GM19239 (cell line): ENCODE measurements at places on chromosomes 3 and 15.

DNA sequence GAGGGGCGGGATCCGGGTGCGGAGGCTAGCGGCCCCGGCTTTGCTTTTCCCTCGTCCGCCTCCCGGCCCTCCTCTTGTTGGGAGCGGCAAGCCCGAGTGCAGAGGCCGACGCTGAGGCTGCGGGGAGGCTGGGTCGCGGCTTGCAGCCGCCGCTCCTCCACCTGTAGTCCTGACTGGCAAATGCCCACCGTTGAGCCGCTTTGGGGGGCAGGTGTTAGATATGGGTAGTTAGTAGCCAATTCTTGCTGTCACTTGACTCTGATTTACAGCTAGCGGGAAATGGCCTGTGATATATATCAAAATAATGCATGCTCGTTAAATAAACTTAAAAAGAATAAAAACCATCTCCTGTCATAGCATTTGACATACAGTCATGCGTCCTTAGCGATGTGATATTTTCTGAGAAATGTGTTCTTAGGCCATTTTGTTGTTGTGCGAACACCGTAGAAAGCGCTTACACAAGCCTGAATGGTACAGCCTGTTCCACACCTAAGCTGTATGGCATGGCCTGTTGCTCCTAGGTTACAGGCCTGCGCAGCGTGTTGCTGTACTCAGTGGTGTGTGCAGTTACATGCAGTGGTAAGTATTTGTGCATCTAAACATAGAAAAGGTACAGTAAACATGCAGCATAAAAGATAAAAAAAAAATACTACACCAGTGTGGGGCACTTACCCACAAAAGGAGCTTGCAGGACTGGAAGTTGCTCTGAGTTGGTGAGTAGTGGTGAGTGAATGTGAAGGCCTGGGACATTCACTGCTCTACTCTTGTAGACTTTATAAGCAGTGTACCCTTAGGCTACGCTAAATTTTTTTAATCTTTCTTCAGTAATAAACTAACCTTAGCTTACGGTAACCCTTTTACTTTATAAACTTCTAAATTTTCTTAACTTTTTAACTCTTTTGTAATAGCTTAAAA is 873 bp downstream of the CAPN7 start:
- DNase-seq: no peak

GRCh38 chr15:62889734-62890505 is 152.6 kb upstream of the TPM1 start:
- no peak for DNase-seq

DNA sequence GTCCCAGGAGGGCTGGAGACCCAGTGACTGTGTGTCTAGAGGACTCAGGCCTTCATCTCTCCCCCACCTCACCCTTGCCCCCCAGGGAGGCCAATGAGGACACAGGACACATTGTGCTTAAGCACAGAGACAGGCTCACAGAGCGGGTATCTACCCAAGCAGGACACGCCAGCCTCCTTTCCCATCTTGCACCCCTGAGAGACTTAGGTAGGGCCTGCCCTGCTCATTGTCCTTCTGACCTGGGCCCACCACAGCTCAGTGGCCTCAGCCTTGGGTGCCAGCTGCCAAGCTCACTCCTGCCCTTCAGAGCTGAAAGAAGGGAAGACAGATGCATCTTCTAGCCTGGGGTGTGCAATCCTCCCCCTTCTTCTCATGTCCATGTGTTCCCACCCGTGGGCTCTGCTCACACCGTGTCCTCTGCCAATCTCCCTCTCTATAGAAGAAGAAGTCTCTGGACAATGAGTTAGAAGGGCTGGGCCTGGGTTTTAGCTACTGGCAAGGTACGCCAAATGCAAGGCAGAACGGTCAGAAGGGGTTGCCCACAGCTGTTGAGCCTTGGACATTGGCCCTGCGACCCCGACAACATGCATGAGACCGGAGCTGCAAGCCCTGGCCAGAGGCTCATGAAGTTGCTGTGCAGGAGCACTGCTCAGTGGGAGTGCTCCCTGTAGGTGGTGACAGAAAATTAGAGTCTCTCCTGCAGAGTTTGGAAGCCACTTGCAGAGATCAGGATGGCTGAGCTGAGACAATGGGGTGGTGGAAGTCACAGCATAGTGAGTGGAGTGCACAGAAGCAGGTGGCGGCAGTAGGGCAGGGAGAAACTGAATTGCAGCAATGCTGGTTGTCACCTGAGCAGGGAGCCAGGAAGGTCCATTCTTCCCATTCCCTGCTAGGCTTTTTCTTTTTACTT is 32.8 kb downstream of the ACSBG1 start:
- DNase-seq: no peak

- no peak for DNase-seq
Measured at GRCh38 chr3:138829886-138830510, 4.7 kb downstream of the PIK3CB start.

- no peak for DNase-seq
Measured at GRCh38 chr15:82298520-82298919, 35.9 kb downstream of the SAXO2 start.

- DNase-seq: peak; percentile 9
Measured at GRCh38 chr3:66938338-66938963, 59.7 kb upstream of the KBTBD8 start.

- DNase-seq: no peak
Measured at GRCh38 chr3:127152684-127153505, 40.0 kb upstream of the PRR23E start.

GRCh38 chr15:82985688-82986441 is at the start of gene RAMAC:
RAMAC (plus strand) TSS chr15:82986210; CDS start chr15:82989019, 2,809 bp downstream.
- DNase-seq: peak; percentile 88

DNA sequence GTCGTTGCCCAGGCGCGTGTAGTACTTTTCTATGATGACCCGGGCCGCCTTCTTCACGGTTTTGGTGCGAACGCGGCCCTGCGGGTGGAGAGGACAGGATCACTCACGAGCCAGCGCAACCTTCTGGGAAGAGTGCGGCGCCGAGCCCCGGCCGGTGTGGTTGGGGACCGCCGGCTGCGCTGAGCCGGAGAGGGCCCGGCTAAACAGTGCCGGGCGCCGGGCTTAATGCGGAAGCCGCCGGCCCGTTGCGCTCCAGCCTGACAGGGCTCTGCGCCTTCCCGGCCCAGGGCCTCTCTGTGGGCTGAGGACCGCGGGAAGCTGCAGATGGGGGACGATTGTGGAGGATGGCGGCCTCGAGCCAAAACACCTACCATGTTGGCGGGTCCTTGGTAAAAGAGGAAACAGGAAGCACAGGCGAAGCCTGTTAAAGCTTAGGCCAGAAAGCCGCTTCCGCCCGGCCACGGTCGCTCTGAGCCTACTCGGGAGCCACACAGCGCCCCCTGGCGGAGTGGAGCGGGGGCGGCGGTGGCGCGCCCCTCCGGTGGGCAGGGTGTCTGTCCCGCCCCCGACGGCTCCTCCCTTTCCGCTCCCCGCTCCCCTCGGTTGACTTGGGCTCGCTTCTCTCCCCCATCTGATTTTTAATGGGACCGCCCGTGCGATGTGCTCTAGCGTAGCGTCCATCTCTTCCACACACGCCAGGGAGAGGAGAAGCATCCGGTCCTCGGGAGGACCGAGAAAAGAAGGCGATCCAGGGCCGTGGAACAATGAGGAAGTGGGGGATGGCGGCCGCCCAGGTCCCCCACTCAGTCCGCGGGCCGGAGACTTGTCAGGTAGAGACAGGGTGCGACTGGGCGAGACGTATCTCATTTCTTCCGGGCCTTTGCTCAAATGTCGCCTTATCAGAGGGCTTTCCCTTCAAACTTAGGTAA is at the start of gene RPS17:
Gene RPS17 (minus strand): TSS at position 403 of the 929 bp plus-strand sequence. CDS start 29 bp downstream, at position 374.
- peak; percentile 97 for DNase-seq

DNA sequence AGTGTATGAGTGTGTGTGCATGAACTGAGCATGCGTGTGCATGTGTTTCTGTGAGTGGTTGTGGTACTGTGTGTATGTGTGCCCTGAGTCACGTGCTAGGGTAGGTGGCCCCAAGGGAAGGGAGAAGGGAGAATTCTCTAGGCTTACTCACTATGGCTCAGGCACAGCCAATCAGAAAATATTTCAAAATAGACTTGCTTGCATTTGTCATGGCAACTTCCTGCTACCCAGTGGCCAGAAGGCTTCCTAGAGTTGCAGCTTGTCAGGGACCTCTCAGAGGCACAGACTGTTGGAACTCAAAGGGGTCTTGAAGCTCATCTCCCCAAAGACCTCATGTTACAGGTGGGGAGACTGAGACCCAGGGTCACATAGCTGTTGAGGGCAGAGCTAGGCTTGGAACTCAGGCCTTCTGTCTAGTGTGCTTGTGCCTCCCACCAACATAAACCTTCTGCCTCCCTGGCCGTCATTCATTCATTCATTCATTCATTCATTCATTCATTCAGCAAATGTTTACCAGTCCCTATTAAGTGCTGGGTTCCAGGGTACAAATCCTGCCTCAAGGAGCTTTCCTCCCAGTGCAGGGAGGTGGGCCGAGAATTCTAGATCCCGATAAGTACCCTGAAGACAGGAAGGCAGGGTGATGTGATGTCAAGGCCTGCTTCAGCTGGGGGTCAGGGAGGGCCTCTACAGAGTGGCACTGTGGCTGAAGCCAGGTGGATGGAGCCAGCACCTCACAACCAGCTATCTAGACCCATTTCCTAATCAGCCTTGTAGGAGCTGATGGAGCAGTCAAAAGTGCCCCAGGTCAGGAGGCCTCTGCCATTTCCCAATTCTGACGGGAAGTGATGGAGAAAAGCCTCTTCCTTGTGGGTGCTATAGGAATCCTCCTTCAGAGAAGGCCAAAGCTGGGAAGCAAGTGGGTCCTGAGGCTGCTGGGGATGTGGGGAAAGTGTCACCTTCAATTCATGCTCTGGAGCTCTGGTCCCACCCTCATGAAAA is 10.9 kb upstream of the RFT1 start:
- no peak for DNase-seq

GRCh38 chr15:40942337-40942854 is 10.9 kb upstream of the CHAC1 start:
- DNase-seq: no peak

DNA sequence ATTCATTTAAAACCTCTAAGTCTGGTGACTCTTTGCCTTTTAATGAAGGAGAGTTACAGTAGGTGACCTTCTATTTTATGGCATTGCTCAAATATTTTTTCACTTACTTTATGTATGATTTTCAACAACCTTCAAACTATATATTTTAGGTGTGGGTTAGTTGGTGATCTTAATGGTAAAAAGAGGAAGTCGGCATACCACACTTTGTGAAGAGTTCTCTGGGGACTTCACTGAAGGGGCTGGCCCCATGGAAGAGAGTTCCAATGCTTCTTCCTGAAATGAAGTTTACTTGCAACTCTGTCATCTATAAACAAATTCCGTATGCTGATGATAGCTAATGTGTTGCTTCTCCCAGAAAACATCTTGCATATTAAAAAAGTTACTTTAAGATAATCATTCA is 647.0 kb upstream of the SGO1 start:
- DNase-seq: no peak

- no peak for DNase-seq
Measured at GRCh38 chr3:130755666-130756065, 9.0 kb upstream of the PIK3R4 start.

DNA sequence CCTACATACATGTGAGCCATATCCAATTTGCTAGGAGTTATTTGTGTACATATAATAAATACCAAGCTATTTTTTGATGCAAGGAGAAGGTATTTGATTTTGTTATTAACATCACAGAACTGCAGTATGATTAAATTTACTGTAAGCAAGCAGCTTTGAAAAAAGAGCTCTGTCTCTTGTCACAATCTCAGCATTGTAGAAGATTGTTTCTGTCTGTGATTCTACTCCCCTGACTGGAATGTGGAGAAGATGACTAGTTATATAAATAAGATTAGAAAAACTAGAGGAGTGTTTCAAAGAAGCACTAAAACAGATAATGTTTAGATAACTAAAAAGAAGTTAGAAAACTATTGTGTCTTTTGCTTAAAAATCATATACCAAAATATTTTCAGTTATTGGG is 17.1 kb upstream of the DCBLD2 start:
- no peak for DNase-seq

DNA sequence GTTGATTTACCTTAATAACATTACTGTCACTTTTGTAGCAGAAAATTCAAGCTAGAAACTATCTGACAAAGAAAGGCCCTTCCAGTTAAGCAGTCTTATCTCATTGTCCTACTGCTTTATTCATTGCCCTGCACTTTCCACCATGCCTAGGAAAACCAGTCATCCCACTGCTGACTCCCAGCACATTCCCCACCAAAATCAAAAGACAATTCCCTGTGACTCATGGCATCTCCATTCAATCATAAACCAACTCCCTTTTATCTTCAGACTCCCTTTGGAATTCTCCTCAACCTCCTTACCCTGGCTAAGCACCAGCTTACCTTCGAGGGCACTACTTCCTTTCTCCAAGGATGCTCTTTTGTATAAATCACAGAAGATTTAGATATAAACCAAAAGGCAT is 184.3 kb downstream of the PLCH1 start:
- DNase-seq: no peak

- no peak for DNase-seq
Measured at GRCh38 chr3:66479532-66479947, 21.3 kb downstream of the LRIG1 start.

DNA sequence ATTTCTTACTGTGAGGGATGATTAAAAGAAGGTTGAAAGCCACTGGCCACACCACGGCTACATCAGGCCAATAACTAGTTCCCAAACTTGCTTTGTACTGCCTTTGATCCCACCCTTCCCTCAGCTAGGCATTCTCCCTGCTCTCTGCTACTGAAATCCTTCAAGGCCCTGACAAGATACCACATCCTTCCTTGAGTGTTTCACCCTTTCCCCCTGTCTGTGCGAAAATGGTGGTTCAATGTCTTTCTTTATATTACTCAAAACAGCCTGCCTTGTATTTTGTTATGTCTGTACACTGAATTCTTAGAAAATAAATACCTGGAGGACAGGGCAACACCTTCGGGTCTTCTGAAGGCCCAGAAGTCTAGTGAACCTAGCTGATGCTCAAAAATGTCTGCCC is 932 bp upstream of the VPS8 start:
- no peak for DNase-seq

GRCh38 chr15:41954036-41954435 is 18.3 kb downstream of the EHD4 start:
- no peak for DNase-seq

DNA sequence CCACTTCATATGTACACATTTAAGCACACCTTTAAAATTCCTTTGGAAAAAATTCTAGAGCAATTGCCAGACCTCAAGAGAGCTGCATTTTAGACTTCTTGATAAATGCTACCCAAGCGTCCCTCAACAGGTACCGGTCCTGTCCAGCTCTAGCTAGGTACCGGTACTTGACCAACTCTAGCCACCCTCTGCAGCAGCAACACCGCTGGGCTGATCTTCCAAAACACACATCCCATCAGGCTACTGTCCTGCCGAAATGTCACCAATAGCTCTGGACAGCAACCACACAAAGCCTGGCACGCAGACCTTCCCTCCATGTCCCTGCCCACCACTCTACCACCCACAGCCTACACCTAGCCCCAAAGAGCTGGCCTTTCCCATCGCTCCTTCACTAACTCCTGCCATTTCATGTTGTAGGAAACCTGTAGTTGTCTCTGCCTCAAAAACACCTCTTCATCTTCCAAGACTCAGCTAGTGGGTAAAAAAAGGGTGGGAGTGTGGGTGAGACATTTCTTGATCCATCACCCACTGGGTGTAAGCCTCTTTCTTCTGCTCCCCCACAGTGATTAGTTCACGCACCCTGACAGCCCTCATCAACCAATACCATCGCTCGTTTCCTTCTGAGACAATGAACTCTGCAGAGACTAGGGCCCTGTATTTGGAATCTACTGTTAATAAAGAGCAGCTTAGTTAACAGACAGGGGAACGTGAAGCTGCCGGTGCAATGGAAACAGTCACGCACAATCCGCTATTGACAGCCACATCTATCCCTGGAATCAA is 6.8 kb downstream of the CHSY1 start:
- no peak for DNase-seq

GRCh38 chr3:16765661-16766060 is 119.1 kb upstream of the PLCL2 start:
- DNase-seq: no peak

GRCh38 chr15:59456114-59456513 is 18.1 kb downstream of the FAM81A start:
- no peak for DNase-seq

GRCh38 chr3:28989646-28990089 is 291.2 kb upstream of the RBMS3 start:
- no peak for DNase-seq
